ENCODE measurements at places on chromosomes 12 and 14. TPM values are rescaled to one million over a fixed set of nuclear protein-coding genes. Genes with fewer than 3 reads are reported as not detected.

The CLEC2A gene
- not detected for polyA plus RNA-seq

The TCP11L2 gene
- 13.3 TPM for polyA plus RNA-seq

The PPFIA2 gene
- not detected for polyA plus RNA-seq

The KLRC1 gene
- polyA plus RNA-seq = not detected

The USP44 gene
- not detected for polyA plus RNA-seq

The DCN gene
- polyA plus RNA-seq = not detected

The OLR1 gene
- polyA plus RNA-seq = 0.99 TPM

The FZD10 gene
- not detected for polyA plus RNA-seq

GRCh38 chr12:87152075-87152474, 877.1 kb downstream of the C12orf50 start:
- DNase-seq = no peak
- H3K4me1 ChIP-seq = no peaks in the 10 kb centered on the region
- H3K27me3 ChIP-seq = no peaks in the 10 kb centered on the region

DNA sequence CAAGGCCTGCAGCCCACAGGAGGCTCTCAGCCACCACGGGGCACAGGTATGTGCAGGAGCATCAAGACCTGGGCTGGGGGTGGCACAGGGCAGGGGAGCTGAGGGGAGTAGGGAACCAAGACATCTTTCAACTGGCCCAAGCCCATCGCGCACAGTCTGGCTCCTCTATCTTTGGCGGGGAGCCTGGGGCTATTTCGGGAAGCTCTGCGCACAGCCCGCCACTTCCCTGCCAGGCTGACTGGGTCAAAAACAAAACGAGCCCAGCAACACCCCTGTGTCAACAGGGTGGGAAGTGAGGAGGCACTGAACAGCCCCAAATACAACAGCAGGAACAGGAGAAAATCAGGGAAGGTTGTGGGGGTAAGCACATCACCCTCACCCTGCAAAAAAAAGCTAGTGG, 83.9 kb downstream of the ARL6IP4 start:
- no peak for DNase-seq
- H3K4me3 ChIP-seq = peak overlapping the region; percentile 26
- H3K27me3 ChIP-seq = no peaks in the 10 kb centered on the region
- peaks cover 44% of the 10 kb centered on the region for H3K4me1 ChIP-seq
- no peaks in the 10 kb centered on the region for H3K36me3 ChIP-seq

GRCh38 chr14:105439179-105439578, 19.6 kb downstream of the MTA1 start:
- DNase-seq = no peak

GRCh38 chr14:59475709-59476108, 8.5 kb downstream of the L3HYPDH start:
- no peak overlapping the region for H3K27ac ChIP-seq
- peaks cover 28% of the 10 kb centered on the region for H3K36me3 ChIP-seq
- DNase-seq = no peak
- H3K27me3 ChIP-seq = no peaks in the 10 kb centered on the region

DNA sequence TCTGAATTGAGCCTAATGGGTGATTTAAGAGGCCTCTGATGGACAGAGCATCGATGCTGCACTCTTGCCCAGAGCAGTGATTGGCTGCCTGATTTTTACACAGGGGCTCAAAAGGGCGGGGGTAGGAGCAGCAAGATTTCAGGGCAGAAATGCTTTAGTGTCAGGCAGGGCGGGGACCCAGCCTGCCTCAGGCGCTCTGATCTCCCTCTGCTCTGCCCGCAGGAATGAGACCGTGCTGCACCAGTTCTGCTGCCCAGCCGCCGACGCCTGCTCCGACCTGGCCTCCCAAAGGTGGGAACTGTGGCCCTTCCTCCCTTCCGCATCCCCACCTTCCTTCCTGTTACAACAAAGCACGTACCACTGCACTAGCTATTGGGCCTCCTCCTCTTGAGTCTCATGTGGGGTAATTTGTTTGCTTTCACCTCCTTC, 32.4 kb downstream of the IQSEC3 start:
- no peak for DNase-seq
- H3K36me3 ChIP-seq = no peaks in the 10 kb centered on the region
- H3K4me1 ChIP-seq = no peaks in the 10 kb centered on the region
- no peaks in the 10 kb centered on the region for H3K27me3 ChIP-seq

- H3K4me1 ChIP-seq = no peaks in the 10 kb centered on the region
- no peaks in the 10 kb centered on the region for H3K27me3 ChIP-seq
- H3K27ac ChIP-seq = no peak overlapping the region
Measured at GRCh38 chr12:39393179-39393578, 49.7 kb downstream of the KIF21A start.

- H3K4me1 ChIP-seq = peaks cover 22% of the 10 kb centered on the region
- no peak overlapping the region for H3K4me3 ChIP-seq
- no peak for DNase-seq
- no peaks in the 10 kb centered on the region for H3K27me3 ChIP-seq
- H3K27ac ChIP-seq = peak overlapping the region; percentile 54
Measured at GRCh38 chr12:2494486-2495192, 300.1 kb upstream of the FKBP4 start.

DNA sequence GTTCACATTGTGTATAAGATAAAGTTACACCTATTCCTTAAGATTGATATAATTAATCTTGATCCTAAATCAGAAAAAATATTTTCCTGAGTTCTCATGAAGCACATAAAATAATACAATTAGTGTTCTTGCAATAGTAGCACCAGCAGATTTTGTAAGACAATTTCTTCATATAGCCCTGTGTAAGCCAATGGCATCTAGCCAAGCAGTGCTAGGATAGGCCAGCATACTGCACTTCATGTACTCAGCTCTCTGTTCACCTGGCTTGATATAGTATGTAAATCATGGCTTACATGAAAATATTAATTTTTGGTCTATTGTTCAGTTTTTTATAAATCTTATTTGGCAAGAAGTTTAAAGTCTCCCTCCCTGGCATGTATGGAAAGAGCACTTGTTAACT, 1.9 kb downstream of the KLRF2 start:
- H3K36me3 ChIP-seq = no peaks in the 10 kb centered on the region
- H3K4me1 ChIP-seq = no peaks in the 10 kb centered on the region
- DNase-seq = no peak

DNA sequence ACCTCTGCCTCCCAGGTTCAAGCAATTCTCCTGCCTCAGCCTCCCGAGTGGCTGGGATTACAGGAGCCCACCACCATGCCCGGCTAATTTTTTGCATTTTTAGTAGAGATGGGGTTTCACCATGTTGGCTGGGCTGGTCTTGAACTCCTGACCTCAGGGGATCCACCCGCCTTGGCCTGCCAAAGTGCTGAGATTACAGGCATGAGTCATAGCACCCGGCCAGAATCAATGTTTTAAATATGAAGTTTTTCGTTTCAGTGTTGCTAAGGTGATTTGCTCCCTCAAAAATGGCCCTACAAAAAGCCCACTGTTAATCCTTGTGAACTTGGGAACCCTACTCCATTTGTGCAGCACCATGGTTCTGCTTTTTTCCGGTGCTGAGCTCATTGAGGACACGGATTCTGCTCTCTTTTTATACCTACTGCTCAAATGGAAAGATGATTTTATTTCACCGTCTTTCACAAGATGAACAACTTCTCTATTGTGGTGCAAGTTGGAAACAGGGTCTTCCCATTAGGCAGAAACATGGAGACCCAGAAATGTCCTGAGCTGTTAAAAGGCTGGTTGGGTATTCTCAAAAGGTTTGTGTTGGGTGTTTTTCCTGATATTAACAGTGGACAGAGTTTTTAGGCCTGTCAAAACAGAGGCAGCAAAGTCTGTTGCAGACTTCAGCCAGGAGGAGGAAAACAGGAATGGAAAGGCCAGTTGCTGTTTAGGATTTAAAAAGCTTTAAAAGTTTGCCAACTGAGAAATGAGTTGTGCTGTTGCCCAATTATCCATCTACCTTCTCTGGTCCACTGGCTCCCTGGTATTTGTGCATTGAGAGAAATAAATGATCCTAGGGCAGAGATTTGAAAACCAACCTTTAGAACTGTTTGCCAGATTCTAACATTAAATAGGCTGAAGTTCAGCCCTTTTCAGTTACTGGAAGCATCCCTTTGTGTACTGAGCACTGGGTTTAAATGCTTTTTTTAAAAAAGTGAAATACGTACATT, 85.8 kb downstream of the ATP23 start:
- no peaks in the 10 kb centered on the region for H3K4me1 ChIP-seq
- no peaks in the 10 kb centered on the region for H3K27me3 ChIP-seq
- no peak overlapping the region for H3K27ac ChIP-seq
- H3K4me3 ChIP-seq = no peak overlapping the region

- DNase-seq = no peak
- no peaks in the 10 kb centered on the region for H3K36me3 ChIP-seq
- H3K4me1 ChIP-seq = no peaks in the 10 kb centered on the region
Measured at GRCh38 chr14:99381688-99382060, 99.0 kb downstream of the SETD3 start.

GRCh38 chr12:34604631-34605509, 582.6 kb downstream of the ALG10 start:
- no peaks in the 10 kb centered on the region for H3K4me1 ChIP-seq
- H3K4me3 ChIP-seq = no peak overlapping the region
- H3K27me3 ChIP-seq = no peaks in the 10 kb centered on the region

GRCh38 chr12:107903341-107904061, 129.0 kb downstream of the ASCL4 start:
- peaks cover 16% of the 10 kb centered on the region for H3K4me1 ChIP-seq
- H3K27me3 ChIP-seq = peaks cover 26% of the 10 kb centered on the region
- H3K4me3 ChIP-seq = no peak overlapping the region
- no peaks in the 10 kb centered on the region for H3K36me3 ChIP-seq

GRCh38 chr12:62977883-62978282, 42.9 kb upstream of the PPM1H start:
- H3K4me3 ChIP-seq = no peak overlapping the region
- no peaks in the 10 kb centered on the region for H3K4me1 ChIP-seq
- H3K27ac ChIP-seq = no peak overlapping the region
- DNase-seq = no peak
- no peaks in the 10 kb centered on the region for H3K27me3 ChIP-seq
- H3K36me3 ChIP-seq = no peaks in the 10 kb centered on the region

DNA sequence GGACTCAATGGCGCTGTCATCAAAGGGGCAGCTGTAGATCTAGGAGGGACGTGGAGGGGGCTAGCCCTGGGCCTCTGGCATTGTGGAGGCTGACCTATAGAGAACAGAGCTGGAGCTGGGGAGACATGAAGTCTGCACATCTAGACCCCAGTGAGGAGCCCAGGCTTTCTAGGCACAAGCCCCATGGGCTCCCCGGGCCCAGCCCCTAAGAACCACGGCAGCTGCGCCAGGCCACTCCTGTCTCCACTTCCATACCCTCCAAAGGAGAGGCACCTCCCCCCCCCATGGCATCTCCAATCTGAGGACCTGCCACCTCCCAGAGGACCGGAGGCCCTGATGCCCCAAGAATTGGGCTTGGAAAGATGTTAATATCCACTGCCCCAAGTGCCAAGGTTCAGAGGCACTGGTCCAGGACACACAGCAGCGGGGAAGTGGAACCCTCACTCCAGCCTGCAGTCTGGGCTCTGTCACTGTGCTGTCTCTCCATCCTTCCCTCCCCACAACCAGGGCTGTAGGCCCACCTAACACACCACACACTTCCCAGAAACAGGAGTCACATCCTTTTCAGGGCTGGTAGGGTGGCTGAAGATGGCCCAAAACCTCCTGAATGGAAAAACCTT, 4.5 kb downstream of the ANKRD9 start:
- H3K36me3 ChIP-seq = no peaks in the 10 kb centered on the region
- no peak overlapping the region for H3K27ac ChIP-seq
- H3K4me3 ChIP-seq = no peak overlapping the region
- peaks cover 16% of the 10 kb centered on the region for H3K4me1 ChIP-seq
- H3K27me3 ChIP-seq = peaks cover 4% of the 10 kb centered on the region
- DNase-seq = no peak

GRCh38 chr12:51941011-51941581, 10.4 kb upstream of the ACVR1B start:
- H3K4me1 ChIP-seq = no peaks in the 10 kb centered on the region
- H3K4me3 ChIP-seq = no peak overlapping the region
- no peaks in the 10 kb centered on the region for H3K36me3 ChIP-seq
- H3K27ac ChIP-seq = no peak overlapping the region

DNA sequence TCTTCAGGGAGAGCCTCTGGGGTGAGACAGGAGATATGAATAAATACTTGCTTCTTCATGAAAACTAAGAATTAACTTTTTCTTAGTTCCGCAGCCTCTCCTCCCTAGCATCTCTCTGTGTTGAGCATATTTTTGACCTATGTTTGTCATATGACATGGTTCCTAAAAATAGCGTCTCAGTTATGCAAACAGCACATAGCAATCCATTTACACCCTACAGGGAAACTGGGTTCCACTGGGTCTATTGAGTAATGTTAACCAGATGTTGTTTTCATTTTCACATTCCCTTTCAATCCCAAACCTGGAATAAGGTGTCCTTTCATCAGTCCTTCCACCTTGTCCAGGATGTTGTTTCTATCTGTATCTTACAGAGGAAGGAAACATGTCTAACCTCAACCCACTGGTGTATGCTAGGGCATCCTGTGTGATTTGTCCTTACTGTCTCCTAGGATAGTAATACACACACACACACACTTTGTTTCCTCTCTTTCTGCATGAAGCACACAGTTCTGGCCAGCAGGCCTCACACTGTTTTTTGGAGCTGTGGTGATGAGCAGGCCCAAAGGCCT, 1543.5 kb downstream of the AACS start:
- H3K27ac ChIP-seq = no peak overlapping the region
- H3K4me1 ChIP-seq = no peaks in the 10 kb centered on the region
- no peaks in the 10 kb centered on the region for H3K36me3 ChIP-seq
- H3K27me3 ChIP-seq = no peaks in the 10 kb centered on the region
- no peak overlapping the region for H3K4me3 ChIP-seq

GRCh38 chr14:102833341-102833740, 56.1 kb downstream of the TRAF3 start:
- no peaks in the 10 kb centered on the region for H3K27me3 ChIP-seq
- H3K4me1 ChIP-seq = no peaks in the 10 kb centered on the region
- DNase-seq = no peak

- H3K4me3 ChIP-seq = no peak overlapping the region
- H3K27ac ChIP-seq = no peak overlapping the region
- H3K27me3 ChIP-seq = no peaks in the 10 kb centered on the region
- no peak for DNase-seq
Measured at GRCh38 chr14:41548666-41549065, 58.0 kb upstream of the LRFN5 start.

DNA sequence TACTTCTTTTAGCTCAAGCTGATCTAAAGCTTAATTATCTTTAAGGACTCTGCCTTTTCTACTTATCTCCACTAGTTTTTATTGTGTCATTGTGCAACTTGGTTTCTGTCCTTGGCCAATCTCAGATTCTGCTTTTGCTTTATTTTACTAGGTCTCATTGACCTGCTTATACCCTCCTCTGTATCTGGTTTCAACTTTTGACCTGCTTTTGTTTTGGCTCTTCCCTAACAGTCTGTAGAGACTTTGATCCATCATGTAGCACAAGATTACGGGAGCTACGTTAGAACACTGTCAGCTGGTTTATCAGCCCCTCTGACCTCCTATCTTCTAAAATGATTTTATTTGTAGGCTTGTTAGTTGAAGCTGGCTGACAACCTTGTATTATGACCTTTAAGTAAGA, 43.6 kb downstream of the ZCRB1 start:
- no peak overlapping the region for H3K4me3 ChIP-seq
- no peak for DNase-seq
- H3K4me1 ChIP-seq = peaks cover 17% of the 10 kb centered on the region
- H3K27ac ChIP-seq = no peak overlapping the region
- H3K36me3 ChIP-seq = no peaks in the 10 kb centered on the region

DNA sequence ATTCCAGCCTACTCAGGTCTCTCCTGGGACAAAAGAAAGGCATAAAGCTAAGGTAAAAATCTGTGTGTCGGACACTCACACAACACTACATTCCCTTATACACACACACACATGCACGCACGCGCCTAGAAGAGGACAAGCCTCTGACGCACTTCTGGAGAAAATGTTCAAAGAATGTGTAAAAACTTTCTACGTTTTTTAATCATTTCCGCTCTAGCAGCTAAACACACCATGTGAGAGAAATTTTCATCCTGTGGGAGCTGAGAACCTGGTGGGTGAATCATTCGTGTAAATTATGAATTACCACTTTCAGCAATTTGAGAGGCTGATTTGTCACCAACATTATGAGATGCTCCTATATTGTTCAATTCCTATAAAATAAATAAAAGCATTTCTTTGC, 494.5 kb downstream of the TMEM132D start:
- no peaks in the 10 kb centered on the region for H3K4me1 ChIP-seq
- H3K4me3 ChIP-seq = no peak overlapping the region
- H3K36me3 ChIP-seq = no peaks in the 10 kb centered on the region

Data from CD14-positive monocyte (primary cell).